RWPE1 (cell line): ENCODE measurements at places on chromosomes 6 and 20.

- DNase-seq, result no peak
Observed at GRCh38 chr20:62292108-62292507, 10.7 kb upstream of the ADRM1 start.

DNA sequence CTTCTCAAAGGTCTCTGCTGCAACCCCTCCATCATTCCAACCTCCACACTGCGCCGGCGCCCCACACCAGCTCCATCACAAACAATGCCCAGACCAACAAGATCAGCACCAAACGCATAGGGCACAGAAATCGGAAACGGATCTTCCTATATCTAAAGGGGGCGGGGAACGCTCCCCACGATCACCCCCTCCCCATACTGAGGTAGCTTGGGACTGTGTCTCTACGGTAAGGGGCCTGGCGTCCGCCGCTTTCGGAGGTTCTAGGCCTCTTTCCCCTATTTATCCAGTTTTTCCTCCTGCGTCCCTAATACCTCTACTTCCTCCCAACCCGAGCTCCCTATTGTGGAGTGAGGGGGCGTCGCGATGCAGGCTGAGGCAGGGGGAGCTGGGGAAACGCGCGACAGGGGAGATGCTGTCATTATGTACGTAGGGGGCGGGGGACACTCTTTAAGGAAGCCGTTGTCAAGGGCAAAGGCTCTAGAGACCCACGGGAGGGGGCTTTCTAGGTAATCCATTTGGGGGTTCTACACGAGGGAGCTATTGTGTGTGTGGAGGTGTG is 909 bp downstream of the DNAAF9 start:
- peak; percentile 46 for DNase-seq

DNA sequence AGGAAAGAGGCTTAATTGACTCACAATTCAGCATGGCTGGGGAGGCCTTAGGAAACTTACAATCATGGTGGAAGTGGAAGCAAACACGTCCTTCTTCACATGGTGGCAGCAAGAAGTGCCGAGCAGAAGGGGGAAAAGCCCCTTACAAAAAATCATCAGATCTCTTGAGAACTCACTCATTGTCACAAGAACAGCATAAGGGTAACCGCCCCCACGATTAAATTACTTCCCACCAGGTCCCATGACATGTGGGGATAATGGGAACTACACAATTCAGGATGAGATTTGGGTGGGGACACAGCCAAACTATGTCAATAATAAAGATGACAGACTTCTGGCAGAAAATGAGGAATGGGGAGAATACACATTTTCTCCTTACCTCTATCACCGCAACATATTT is 20.5 kb upstream of the OCSTAMP start:
- no peak for DNase-seq

GRCh38 chr6:31919624-31920303 is 7.8 kb upstream of the C2 start:
- DNase-seq, result no peak

GRCh38 chr20:58511861-58512260 is 3.3 kb downstream of the APCDD1L start:
- no peak for DNase-seq

DNA sequence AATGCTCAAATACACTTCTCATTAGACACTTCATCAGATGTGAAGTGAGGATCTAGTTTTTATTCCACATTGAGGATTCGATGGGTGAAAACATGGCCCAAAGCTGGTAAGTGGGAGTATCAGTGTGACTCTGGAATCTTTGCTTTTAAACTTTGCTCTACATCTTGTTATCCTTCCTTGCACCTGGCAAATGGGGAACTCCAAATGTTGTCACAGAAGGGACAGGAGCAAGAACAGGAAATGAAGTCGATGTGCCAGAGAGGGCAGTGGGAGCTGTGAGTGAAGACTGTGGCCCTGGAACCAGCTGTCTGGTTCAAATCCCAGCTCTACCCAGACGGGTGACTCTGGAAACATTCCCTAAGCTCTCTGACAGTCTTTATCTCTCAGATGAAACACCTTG is 86.7 kb upstream of the AGPAT4 start:
- DNase-seq, result no peak

DNA sequence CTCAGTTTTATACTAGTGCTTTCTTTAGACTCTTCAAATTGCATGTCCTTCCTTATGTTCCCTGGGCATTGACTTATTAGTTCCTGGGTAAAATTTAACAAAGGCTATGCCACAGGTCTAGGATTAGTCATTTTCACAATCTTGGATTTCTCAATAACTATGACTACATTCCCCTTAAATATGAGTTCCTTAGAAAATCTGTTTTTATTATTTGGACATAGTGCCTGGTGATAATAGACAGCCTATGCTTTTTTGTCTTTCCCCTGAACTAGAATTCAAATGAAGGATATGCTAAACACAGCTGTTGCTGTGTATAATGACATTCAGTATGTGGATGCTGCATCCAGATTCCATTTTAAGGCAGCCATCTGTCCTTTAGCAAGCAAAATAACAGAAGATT is 1252.8 kb upstream of the GJE1 start:
- DNase-seq, result peak; percentile 34

DNA sequence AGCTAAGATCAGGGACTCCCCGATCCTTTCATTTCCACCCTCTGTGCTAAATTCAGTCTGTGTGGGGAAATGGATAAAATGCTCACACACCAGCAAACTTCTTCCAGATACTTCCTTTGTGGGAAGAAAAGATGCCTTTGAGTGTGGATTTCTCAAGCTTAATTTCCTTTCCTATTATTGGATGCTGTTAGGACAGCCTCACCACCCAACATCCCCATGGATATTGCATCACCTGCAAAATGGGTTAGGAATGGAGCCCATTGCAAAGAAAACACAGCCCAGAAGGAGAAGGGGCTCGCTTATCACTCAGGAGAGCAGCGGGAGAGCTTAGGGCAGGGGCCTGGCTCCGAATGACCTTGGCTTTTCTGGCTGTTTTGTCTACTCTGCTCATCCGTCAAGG is 272.2 kb downstream of the CDC5L start:
- DNase-seq, result no peak

- DNase-seq, result no peak
Observed at GRCh38 chr20:41433203-41433602, 66.6 kb upstream of the EMILIN3 start.

DNA sequence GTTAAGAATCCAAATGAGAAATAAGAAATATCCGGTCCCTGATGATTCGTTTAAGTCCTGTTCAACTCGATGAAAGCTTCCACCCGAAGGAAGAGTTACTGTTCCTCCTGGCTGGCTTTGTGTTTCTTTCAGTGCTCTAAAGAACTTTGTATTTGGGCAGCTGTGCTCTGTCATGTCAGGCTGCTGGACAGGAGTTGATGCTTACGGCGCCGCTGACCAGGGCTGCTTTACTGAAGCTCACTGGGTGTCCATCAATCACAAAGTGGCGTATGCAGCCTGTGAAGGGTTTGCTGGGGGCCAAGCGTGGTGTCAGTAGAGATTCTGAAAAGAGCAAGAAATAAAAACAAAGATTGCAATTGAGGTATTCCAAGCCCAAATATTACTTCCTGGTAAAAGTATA is 21.9 kb downstream of the FAM229B start:
- no peak for DNase-seq

DNA sequence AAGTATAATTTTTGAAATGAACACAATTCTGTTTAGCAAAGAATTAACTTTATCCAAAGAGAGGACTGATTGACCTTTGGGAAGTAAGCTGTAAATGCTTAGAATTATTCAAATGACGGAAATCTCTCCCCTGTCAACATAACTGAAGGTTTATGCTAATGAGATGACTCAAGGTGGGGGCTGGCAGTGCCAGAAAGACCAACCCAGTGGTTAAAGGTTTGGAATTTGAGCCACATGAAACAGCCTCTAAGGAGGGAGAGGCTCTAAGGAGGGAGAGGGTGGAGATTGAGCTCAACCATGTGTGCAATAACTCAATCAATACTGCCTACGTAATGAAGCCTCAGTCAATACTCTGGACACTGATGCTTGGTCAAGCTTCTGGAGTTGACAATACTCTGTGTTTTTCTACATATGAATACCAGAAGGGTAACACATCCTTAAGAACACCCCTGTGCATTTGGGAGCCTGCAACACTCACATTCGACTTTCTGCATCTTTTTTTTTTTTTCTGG is 123.4 kb upstream of the TENT5A start:
- DNase-seq, result no peak

DNA sequence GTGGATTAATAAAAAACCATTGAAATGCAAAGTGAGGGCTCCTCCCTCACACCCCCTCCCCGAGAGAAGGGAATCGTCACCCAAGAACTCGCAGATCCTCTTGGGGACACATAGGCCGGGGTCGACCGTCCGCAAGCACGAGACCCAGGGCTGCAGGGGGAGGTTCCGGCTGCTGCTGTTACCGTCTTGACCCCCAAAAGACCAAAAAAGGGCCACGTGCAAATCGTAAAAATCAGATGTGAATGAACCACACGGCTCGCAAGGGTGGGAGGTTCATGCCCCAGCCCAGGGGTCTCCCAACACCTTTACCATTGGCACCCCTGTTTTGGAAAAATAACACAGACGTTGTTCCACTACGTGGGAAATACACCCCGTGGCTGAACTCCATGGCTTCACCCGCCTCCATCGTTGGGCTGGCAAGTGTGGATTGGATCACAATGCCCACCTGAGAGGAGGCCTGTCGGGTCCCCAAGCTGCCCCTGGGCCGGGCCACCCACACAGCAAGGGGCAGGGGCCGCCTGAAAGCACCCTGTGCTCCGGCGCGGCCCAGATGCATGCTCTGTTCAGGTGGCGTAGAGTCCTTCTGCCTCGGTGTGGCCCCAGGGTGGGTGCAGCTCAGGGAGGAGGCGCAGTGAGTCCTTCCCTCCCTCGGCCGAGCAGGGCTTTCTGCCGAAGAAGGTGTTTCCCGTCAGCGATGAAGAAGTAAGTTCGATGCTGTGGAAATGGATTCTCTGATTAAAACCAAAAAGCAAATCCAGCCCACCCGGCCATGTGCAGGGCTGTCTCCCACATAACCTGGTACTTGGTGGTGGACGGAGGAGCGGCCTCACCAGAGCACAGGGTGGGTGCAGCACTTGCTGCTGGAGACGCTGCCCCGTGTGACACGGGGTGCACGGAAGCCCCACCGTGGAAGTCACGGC is 85.0 kb downstream of the YTHDF1 start:
- DNase-seq, result no peak

DNA sequence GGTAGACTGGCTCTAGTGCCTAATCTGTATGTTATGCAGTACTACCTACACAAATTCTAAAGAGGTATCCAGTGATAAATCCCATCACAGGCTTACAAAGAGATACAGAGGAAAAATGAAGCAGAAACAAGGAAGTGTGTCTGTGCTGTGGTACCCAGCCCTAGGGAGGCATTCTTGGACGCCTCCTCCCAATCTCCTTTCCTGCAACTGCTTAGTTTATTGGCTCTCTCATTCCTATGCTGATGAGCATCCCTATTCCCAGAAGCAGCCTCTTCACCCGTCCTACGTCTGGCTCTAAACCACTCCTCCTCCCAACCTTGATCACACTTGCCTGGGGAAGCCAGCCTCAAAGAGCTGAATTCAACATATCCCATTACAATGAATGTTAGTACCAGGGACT is 34.5 kb upstream of the TGM6 start:
- DNase-seq, result no peak

- DNase-seq, result no peak
Observed at GRCh38 chr6:73796881-73797280, 100.9 kb downstream of the CD109 start.

DNA sequence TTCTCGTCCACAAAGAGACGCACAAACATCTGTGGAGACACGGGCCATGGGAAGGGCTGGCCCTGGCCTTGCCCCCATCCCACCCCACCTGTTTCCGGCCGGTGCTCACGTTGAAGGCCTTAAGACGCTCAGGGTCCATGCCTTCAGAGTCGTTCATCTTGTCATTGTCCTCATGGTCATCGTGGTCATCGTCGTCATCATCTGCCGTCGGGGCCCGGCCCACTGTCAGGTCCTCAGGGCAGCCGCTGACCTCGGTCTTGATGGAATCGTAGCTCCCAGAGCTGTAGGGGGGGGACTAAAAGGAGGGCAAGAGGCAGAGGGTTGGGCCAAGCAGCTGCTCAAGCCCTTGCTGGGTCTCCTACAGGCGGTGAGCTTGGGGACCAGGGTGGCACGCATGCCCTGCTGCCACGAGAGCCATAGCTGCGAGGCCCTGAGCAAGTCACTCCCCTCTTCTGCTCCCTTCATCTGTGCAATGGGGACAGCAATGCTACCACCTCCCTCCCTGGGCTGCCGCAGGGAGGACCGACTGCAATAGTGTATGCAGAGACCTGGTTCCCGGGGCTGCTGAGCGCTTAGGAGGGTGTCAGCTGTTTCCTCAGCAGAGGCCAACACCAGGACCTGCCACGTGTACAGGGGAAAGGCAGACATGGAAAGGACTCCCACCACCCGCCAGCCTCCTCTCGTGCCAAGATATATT is 95.5 kb downstream of the ASXL1 start:
- DNase-seq, result no peak

DNA sequence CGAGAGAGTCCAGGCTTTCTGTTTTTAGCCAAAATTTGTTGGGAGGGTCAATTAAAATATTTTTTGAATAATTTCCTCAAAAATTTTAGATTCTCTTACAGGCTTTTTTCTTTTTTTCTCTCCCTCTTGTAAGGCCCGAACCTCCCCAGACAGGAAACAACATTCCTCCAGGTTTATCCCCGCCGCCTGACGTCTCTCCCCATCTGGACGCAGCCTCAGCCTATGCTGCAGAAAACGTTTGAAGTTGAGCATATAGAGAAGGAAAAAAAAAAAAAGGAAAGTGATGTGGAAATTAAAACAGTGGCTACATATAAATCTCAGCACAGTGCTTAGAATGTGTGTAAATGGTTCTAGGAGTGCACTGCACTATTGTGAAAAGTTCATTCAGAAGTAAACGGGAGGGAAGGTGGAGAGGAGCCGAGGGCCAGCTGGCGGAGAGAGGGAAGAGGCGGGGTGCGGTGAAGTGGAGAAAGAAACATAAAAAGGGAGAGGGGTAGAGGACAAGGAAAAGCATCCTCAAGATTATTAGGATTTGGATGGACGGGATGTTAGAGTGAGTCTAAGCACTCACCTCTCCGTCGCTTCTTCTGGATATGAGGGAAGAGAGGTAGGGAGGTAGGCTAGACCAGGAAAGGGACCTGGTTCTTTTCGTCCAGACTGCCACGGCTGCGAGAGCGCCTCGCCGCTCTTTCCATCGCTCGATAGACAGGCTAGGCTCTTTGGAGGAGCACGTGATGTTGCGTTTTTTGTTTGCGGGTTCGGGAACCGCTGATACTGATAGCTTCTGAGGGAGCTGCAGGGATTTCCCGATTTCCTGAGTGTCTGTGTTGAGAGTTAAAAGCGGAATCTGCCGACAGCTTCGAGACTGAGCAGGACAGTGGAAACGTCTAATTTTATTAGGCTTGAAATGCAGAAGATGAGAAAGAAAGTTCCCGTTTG is 98.7 kb downstream of the TRIM27 start:
- no peak for DNase-seq

DNA sequence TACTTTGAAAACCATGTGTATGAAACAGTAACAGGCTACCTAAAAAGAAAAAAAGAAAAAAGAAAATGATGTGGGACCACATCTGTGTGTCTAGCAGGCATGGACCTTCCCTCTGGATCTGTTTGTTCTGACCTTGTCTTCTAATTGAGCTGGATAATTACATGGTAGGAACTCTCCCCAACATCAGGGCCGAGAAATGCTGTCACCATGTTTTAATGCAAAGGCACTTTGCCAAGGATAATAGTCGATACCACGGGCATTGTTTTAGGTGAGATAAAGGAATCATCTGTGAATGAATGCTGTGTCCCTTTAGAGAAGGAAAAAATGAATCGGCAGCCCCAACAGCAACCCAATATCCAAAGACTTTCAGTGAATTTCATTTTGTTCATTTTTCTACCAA is 149.1 kb downstream of the ZDHHC14 start:
- no peak for DNase-seq

- DNase-seq, result peak; percentile 30
Observed at GRCh38 chr6:87375315-87375714, 30.7 kb downstream of the C6orf163 start.

GRCh38 chr6:148831064-148831463 is 84.2 kb downstream of the UST start:
- no peak for DNase-seq
